ENCODE measurements at places on chromosomes 7 and 10. TPM values are rescaled to one million over a fixed set of nuclear protein-coding genes. Genes with fewer than 3 reads are reported as not detected.

Gene RBM28
- 68.0 TPM for total RNA-seq

Gene TMEM236
- total RNA-seq, result 0.11 TPM

Gene UPK3B
- total RNA-seq, result 20.6 TPM

Gene BTAF1
- 39.1 TPM for total RNA-seq

Gene PHF14
- 70.6 TPM for total RNA-seq

Gene CASP2
- 35.3 TPM for total RNA-seq

Gene SFTPA1
- total RNA-seq, result not detected

Gene GALNT17
- total RNA-seq, result 47.0 TPM

- DNase-seq, result no peak
- H3K27me3 ChIP-seq, result no peaks in the 10 kb centered on the region
- H3K36me3 ChIP-seq, result no peaks in the 10 kb centered on the region
- no peaks in the 10 kb centered on the region for H3K4me1 ChIP-seq
- H3K4me3 ChIP-seq, result no peak overlapping the region
Observed at GRCh38 chr7:5320802-5321396, 38.2 kb downstream of the SLC29A4 start.

DNA sequence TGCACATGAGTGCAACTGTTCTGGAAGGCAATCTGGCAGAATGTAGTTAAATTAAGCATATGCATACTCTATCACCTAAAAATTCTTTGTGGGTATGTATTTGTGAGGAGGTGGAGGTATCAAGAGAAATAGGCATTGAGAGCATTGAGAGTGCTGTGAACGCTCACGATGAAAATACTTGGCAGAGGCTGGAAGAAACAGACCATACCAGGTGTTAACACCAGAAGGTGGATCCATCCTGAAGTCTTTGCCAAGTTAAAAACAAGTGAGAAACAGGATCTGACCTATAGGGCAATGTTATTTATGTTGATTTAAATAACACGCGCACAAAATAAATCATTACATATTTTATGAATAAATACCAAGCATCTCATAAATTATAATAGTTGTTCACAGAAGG lies 311.6 kb downstream of the PCLO start:
- no peaks in the 10 kb centered on the region for H3K36me3 ChIP-seq
- H3K27ac ChIP-seq, result no peak overlapping the region
- H3K4me1 ChIP-seq, result no peaks in the 10 kb centered on the region
- DNase-seq, result no peak

GRCh38 chr10:44516891-44517290 lies 132.0 kb upstream of the CXCL12 start:
- no peaks in the 10 kb centered on the region for H3K27me3 ChIP-seq
- no peaks in the 10 kb centered on the region for H3K4me1 ChIP-seq
- DNase-seq, result no peak

GRCh38 chr7:27214239-27214950 lies 14.5 kb upstream of the HOXA13 start:
- H3K4me3 ChIP-seq, result no peak overlapping the region
- no peak for DNase-seq
- no peak overlapping the region for H3K27ac ChIP-seq
- peaks cover 4% of the 10 kb centered on the region for H3K36me3 ChIP-seq

- H3K4me3 ChIP-seq, result no peak overlapping the region
- H3K27ac ChIP-seq, result no peak overlapping the region
- no peak for DNase-seq
- H3K36me3 ChIP-seq, result no peaks in the 10 kb centered on the region
- H3K27me3 ChIP-seq, result no peaks in the 10 kb centered on the region
Observed at GRCh38 chr10:125868372-125868975, 12.6 kb downstream of the DHX32 start.

DNA sequence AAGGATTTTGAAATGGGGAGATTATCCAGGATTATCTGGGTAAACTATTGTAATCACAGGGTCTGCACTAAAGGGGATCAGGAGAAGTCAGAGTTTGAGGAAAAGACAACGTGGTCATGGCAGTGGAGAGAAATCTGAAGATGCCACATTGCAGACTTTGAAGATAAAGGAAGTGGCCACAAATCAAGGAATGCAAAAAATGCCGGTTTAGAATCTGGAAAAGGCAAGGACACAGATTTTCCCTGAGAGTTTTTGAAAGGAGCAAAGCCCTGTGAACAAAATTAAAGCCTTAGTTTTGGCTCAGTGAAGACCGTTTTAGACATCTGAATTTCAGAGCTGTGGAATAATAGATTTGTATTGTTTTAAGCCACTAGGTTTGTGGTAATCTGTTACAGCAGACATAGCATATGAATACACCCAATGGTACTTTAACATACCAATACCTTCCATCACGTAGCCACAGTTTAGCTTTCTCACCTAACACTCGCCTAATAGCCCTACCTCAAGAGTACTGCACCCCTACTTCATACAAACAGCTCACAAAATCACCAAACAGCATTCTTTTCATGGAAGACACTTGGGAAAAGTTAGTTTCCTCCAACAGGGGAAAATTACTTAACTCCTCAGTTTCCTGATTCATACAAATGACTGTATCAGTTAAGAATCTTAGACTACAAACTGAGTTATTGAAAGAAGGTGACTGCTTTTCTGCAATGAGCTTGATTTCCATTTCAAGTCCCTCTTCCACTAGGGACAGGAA lies 446.5 kb downstream of the INHBA start:
- H3K27me3 ChIP-seq, result no peaks in the 10 kb centered on the region
- H3K4me1 ChIP-seq, result no peaks in the 10 kb centered on the region
- no peak overlapping the region for H3K27ac ChIP-seq
- H3K4me3 ChIP-seq, result no peak overlapping the region
- H3K36me3 ChIP-seq, result no peaks in the 10 kb centered on the region
- DNase-seq, result no peak

- H3K27me3 ChIP-seq, result no peaks in the 10 kb centered on the region
- H3K36me3 ChIP-seq, result peaks cover 28% of the 10 kb centered on the region
- DNase-seq, result no peak
- peak overlapping the region; percentile 21 for H3K27ac ChIP-seq
Observed at GRCh38 chr7:149022756-149023360, 5.4 kb downstream of the PDIA4 start.

DNA sequence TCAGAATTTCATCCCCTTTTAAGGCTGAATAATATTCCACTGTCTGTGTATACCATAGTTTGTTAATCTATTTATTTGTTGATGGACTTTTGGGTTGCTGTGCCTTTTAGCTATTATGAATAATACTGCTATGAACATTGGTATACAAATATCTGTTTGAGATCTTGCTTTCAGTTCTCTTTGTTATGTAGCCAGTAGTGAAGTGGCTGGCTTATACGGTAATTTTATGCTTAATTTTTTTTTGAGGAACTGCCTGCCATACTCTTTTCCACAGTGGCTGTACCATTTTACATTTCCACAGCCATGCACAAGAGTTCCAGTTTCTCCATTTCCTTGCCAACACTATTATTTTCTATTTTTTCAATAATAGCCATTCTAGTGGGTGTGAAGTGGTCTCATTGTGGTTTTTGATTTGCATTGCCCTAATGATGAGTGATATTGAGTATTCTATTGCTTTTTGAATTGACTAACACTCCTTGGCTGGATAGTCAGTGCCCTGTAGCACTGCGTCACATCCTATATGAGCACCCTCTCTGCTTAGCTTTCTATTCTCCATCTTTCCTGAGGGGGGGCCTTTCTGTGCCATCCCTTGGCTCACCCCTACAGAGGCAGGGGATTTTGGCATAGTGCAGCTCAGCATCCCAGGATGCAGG lies 29.4 kb upstream of the RAPGEF5 start:
- H3K4me3 ChIP-seq, result no peak overlapping the region
- H3K36me3 ChIP-seq, result no peaks in the 10 kb centered on the region
- no peak for DNase-seq
- H3K27ac ChIP-seq, result no peak overlapping the region

DNA sequence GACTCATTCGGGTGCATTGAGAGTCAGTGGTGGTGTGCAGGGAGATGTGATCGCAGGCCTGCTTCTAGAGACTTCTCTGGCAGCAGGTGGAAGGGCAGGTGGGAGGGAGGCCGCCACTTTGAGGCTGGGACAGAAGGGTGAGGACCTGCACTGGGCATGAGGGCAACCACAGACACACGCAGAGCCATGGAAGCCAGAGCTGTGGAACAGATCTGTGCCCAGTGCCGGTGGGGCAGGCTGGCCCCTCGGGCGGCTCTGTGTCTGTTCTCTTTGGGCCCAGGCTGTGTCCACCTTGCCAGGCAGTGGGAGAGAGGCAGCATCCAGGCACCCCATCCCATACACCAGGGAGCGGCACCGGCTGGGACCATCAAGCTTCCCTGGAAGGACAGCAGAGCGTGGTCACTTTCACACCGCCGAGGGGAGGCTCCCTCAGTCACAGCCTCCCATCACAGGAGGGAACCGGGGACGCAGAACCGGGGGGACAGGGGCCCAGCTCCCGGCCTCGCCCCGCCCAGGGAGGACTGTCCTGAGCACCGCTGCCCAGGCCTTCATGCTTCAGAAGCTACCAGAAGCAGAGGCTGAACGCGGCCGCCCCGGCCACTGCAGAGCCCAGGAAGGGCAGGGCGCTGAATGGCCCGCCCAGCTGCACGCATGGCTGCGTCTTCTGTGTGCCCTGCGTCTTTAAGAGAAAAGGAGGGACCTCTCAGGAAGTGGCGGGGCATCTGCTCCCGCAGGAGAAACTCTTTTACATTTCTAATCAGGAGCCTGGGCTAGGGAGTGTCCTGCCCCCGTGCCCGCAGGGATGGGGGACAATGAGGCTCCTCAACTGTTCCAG lies 32.1 kb downstream of the EN2 start:
- H3K27me3 ChIP-seq, result peaks cover 59% of the 10 kb centered on the region
- no peak for DNase-seq
- no peaks in the 10 kb centered on the region for H3K4me1 ChIP-seq
- peak overlapping the region; percentile 36 for H3K4me3 ChIP-seq
- no peaks in the 10 kb centered on the region for H3K36me3 ChIP-seq

DNA sequence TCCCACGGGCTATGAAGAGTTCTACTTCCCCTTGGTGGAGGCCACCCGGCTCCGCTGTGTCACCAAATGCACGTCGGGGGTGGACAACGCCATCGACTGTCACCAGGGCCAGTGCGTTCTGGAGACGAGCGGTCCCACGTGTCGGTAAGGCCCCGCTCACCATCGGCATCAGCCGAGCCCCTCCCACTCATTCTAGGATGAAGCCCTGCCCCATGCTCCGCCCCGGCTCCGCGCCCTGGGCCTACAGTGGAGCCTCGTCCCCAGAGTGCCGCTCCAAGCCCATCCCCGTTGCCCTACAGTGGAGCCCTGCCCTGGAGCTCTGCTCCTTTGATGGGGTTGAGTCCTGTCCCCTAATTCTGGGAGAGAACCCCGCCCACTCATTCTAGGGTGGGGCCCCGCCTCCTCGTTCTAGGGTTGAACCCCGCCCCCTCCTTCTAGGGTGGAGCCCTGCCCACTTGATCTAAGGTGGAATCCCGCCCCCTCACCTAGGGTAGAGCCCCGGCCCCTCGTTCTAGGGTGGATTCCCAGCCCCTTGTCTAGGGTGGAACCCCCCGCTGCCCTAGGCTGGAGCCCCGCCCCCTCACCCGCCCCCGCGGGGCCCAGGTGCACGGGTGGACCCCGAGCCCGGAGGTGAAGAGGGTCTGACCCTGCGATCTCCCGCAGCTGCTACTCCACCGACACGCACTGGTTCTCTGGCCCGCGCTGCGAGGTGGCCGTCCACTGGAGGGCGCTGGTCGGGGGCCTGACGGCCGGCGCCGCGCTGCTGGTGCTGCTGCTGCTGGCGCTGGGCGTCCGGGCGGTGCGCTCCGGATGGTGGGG lies 3.4 kb upstream of the MUC12 start:
- H3K36me3 ChIP-seq, result no peaks in the 10 kb centered on the region
- H3K27ac ChIP-seq, result no peak overlapping the region
- H3K27me3 ChIP-seq, result peaks cover 17% of the 10 kb centered on the region
- peaks cover 29% of the 10 kb centered on the region for H3K4me1 ChIP-seq
- DNase-seq, result peak; percentile 97
- H3K4me3 ChIP-seq, result peak overlapping the region; percentile 64

GRCh38 chr7:55212838-55213237 lies 152.3 kb upstream of the LANCL2 start:
- no peaks in the 10 kb centered on the region for H3K4me1 ChIP-seq
- H3K27ac ChIP-seq, result no peak overlapping the region
- H3K36me3 ChIP-seq, result no peaks in the 10 kb centered on the region
- H3K4me3 ChIP-seq, result no peak overlapping the region
- no peak for DNase-seq

DNA sequence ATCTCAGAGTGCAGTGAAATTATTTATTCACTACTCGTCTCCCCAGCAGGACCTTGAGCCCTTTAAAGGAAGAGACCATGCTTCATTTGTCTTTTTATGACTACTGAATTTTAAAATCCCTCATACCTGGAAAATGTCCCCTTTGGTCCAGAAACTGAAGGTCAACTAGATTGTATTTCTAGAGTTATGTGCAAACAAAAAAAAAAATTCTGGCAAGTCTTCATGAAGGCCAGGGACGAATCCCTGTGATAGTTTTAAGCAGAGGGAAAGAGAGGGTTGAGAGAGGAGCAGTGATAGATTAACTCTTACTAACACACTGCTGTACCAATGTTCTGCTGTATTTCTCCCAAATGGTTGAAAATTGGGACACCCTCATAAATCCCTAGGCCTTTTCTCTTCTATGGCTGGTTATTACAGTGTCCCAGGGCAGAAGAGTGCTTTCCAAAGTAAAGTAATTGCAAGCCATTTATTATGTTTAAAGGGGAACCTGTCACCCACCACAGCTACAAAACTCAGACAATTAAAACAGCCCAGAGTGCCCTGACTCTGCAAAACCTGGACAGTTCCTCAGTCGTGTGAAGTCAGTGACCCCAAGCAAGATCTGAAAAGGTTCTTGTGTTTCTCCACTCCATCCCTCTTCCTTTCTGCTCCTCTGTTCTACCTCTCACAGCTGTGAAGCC lies 182.8 kb upstream of the AOAH start:
- no peaks in the 10 kb centered on the region for H3K36me3 ChIP-seq
- no peaks in the 10 kb centered on the region for H3K27me3 ChIP-seq
- no peak overlapping the region for H3K4me3 ChIP-seq
- no peak for DNase-seq

- no peak overlapping the region for H3K4me3 ChIP-seq
- H3K36me3 ChIP-seq, result no peaks in the 10 kb centered on the region
- no peak for DNase-seq
- H3K27ac ChIP-seq, result no peak overlapping the region
- no peaks in the 10 kb centered on the region for H3K4me1 ChIP-seq
Observed at GRCh38 chr10:69461243-69462025, 10.2 kb downstream of the TSPAN15 start.

- no peak for DNase-seq
- no peaks in the 10 kb centered on the region for H3K36me3 ChIP-seq
Observed at GRCh38 chr10:59337201-59337652, 25.1 kb downstream of the FAM13C start.

DNA sequence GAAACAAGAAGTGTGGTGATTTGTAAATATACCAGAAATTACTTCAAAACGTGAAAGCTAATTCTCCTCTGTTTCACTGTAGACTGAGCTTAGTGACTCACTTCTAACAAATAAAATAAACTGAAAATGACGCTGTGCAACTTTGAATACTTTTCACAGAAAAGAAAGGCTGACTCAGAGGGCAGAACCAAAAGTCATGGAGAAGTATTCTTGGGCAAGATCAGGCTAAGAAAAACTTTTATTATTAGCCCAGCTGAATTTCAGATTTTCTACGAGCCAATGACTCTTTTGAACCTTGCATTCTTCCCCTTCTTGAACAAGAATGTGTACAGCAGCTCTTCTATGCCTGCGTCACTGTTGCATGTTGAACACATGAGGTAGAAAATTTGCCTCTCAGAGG lies 527.3 kb upstream of the GHITM start:
- no peaks in the 10 kb centered on the region for H3K36me3 ChIP-seq
- H3K27me3 ChIP-seq, result no peaks in the 10 kb centered on the region
- no peak for DNase-seq
- no peaks in the 10 kb centered on the region for H3K4me1 ChIP-seq
- no peak overlapping the region for H3K27ac ChIP-seq
- H3K4me3 ChIP-seq, result no peak overlapping the region

Data from H1 (cell line).